ENCODE measurements at places on chromosomes 7 and 10.
A peak's percentile ranks its signal among the peaks of the same experiment; 100 is the strongest.

DNA sequence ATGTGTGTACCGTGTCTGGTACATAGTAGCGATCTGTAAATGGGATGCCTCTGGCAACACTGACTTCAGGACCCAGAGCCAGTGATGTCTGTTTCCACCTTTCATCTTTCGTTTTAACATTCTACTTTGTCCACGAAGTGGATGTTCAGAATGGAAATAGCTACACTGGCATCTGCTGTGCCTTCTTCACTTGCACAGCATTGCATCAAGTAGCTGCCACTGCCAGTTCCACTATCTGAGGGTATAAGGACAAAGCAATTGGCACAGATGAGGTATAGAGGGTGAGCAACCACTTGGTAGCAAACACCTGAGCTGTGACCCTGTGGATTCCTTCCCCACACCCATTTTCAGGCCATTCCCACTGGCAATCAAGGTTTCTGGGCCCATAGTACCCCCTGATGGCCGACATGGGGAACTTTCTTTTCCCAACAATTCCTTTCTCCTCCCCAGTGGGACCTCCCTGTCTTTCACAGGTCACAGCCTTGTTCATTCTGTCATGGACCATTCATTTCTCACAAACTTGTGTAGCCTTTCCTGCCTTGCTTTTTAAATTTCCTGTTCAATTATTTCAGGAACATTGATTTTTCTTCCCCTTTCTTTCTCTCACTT is 4.0 kb downstream of the ITGA8 start:
- no peak for DNase-seq

DNA sequence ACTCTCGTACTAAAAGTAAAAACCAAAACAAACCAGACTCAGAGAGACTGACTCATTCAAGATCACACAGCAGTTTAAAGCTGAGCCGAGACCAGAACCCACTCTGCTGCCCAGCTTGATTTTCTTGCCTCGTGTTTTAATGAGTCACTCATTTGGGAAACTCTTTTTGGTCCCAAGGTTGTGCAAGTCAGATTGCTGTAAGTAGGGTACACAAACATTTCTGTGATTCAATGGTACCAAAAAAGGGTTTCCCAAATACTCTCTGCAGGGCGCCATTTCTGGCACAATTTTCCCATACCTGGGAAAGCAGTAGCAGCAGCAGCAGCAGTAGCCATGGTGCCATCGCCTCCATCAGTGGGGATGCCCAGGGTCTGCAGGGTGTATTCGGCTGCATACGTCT is 69.9 kb downstream of the ASAH2B start:
- no peak for DNase-seq

- no peak for DNase-seq
Measured at GRCh38 chr10:13908475-13908874, 321.7 kb downstream of the PRPF18 start.

DNA sequence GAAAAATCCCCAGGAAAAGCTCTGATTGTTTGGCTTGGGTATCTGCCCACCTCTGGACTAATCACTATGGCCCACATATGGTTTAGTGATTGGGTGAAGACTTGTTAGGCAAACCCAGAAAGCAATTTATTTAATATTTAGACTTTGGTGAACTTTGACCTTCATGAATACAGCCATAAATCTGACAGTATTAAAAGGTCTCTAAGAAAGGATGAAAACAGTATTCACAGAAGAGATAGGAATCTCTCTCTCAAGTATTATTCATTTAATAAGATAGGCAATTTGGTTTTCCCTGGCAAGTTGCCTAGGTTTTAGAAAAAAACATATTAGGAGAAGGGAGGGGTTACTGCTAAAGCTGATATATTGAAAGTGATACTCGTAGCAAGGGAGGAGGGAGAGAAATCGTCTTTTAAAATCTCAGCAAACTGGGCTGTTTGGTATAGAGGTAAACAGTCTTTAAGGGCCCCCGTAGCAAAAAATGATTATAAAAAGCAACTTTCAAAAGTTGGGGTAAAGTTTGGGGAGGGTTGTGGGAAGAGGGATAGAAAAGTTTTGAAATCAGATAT is 57.1 kb downstream of the LSMEM1 start:
- DNase-seq = no peak

GRCh38 chr7:77944183-77945182 is 145.9 kb downstream of the PHTF2 start:
- no peak for DNase-seq

DNA sequence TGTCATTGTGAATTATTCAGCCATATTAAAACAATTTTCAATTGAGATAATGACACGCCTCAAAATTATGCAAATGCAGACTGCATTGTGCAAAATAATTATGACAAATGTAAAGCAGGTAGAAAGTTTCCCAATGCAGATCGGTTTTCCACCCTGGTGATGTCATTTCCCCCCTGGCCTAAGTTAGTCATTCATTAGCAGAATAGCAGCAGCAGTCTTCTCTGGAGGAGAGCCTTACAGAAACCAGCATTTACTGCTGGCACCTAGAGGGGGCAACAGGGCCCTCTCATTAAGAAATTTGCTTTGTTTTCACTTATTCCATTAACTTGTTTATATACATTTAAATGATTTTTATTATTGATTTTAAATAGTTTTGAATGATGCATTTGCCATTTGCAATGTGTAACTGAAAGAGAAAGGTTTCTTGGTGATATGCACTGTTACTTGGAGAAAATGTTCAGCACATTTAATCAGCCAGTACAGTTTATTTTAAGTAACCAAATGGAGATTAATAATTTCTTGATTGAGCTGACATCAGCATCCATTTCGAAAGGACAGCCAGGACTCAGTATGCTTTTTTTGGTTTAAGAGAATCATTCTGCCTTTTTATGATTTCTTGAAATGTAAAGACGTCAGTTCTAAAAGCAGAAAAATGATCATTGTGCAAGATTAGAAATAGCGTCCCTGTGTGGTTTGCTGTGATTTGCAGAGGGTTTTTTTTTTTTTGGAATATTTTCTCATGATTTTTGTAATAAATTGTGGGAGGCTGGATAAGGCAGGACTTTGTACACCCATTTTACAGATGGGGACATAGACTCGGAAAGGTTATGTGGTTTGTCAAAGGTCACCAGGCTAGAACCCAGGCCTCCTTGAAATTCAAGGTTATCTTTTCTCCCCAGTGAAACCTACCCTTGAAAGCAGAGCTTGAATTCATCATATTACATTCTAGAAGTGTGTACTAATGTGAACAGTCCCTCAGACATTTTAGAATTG is 3.5 kb downstream of the ARID5B start:
- peak; percentile 52 for DNase-seq

GRCh38 chr7:74026903-74027682 is 880 bp upstream of the ELN start:
- no peak for DNase-seq

- DNase-seq = no peak
Measured at GRCh38 chr10:26931223-26931622, 70.5 kb upstream of the ABI1 start.

- no peak for DNase-seq
Measured at GRCh38 chr10:43151371-43151770, 13.1 kb downstream of the CSGALNACT2 start.

- DNase-seq = no peak
Measured at GRCh38 chr7:69192134-69192533, 406.1 kb upstream of the AUTS2 start.

DNA sequence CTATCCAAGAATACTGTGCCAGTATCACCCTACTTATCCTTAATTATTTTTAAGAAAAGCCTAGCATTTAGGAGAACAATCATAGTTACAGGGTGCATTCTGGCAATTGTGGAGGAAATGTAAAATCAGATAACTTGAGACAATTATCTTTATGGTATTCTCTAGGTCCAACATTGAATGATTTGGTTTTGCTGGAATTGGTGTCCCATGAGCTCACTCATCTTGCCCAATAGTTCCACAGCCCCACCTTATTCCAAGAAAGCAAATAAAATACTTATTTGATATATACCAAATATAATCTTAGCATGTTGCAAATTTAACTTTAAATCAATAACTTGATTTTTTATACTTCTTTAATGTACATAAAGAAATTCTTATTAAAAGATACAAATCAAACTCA is 65.3 kb downstream of the DGKB start:
- no peak for DNase-seq

GRCh38 chr10:77635402-77636227 is 2.0 kb downstream of the KCNMA1 start:
- DNase-seq = no peak

- DNase-seq = no peak
Measured at GRCh38 chr7:73891178-73891885, 30.4 kb downstream of the TMEM270 start.

DNA sequence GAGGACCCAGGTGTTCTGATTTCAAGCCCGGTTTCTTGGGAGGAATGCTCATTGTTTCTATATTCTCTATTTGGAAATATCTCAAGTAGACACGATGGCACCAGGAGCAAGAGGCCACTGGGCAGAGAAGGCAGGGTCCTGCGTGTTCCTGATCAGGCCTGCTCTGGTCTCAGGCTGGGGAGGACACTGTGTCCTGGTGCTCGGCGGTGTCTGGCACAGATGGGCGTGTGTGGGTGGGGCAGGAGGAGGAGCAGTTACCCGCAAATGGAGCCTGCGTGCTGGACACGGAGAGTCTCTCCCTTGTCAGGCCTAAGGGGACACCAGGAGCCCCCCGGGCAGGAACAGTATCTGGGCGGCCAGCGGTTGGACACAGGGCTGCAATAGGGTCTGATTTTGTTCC is 25.9 kb upstream of the GOLGA7B start:
- DNase-seq = no peak

- no peak for DNase-seq
Measured at GRCh38 chr7:47198159-47198558, 383.8 kb downstream of the TNS3 start.

GRCh38 chr10:129544205-129545202 is 77.5 kb downstream of the MGMT start:
- no peak for DNase-seq

- no peak for DNase-seq
Measured at GRCh38 chr10:75640803-75641202, 209.4 kb downstream of the LRMDA start.

DNA sequence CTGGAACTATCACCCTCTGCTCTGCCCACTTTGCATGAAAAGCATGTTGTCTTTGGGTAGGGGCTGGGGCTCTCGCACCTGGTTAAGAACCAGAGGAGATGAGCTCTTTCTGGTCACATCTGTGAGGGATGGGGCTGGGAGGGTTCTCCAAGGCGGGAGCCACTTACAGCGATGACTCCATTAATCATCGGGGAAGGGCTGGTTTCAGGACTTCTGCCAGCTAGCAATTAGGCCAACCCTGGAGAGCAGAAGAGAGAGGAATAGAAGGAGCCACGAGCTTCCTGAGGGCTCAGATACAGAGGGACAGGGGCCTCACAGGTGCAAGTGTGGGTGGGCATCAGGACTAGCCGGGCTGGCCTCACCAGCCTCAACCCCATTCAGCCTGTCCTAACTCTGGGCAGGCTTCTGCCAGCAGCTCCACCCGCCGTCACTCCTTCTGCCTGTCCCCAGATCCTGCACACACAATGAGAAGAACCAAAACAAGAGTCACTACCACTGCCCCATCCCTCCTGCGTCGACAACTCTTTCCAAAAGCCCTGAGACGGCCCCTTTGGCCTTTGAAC is 8.4 kb downstream of the AQP1 start:
- DNase-seq = no peak

DNA sequence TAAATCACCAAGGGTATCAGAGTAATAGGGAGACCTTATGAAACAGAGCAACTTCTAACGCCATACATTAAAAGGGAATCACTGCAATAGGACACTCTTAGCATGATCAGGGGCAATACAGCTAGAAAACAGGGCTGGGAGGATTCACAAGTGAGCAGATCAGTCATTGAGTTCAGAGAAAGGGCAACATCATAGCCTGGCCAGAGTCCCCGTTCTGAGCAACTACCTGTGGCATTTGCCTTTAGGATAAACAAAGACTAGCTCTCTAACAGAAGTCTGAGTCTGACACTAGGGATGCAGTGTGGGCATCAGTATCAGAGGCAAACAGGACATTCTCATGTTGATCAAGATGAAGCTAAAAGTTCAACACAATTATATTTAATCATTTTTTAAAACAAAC is 297.9 kb downstream of the DGKB start:
- DNase-seq = no peak

- DNase-seq = no peak
Measured at GRCh38 chr7:123750389-123751230, 1.8 kb upstream of the WASL start.

DNA sequence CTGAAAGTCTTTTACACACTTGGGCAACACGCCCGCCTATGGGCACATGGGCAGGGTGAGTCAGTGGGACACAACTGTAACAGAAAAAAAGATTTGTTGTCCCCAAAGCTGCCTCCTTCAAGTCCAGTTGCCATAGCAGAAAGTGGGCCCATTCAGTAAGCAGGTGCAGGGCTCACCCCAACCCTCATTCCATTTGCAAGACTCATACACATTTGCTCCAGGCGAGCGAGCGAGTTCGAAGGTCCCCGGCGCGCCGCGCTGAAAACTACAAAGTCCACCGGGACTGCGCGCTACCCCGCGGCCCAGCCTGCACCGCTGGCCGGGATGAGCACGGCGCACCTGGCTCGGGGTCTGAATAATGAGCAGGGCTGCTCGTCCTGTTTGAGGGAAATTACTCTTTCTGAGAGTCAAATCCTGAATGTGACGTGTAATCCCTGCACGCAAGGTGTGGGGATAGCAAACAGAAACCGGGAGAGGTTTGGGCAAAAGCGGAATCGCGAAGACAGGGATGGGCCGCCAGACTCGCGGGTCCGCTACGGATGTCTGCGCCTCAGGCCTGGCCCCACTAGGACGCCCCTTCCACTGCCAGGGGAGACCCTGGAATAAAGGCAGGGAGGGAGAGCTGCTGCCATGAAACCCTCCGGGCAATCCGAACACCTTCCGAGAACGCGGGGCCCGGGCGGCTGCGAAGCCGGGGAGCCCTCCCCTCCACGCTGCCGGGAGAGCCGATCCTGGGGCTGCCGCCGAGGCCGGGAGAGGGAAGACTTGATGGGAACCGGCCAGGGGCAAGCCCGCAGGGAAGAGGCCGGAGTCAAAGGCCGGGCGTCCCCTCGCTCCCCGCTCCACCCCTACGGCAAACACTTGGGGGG is 982 bp downstream of the COBL start:
- DNase-seq = no peak

GRCh38 chr10:35821339-35821911 is 179.3 kb upstream of the FZD8 start:
- no peak for DNase-seq

- DNase-seq = no peak
Measured at GRCh38 chr10:91909117-91909677, at the start of gene FGFBP3. Gene FGFBP3, minus strand, starts transcription at chr10:91909486. Its CDS starts 517 bp downstream, at chr10:91908969.

GRCh38 chr7:55189146-55189766 is 170.4 kb downstream of the EGFR start:
- no peak for DNase-seq

DNA sequence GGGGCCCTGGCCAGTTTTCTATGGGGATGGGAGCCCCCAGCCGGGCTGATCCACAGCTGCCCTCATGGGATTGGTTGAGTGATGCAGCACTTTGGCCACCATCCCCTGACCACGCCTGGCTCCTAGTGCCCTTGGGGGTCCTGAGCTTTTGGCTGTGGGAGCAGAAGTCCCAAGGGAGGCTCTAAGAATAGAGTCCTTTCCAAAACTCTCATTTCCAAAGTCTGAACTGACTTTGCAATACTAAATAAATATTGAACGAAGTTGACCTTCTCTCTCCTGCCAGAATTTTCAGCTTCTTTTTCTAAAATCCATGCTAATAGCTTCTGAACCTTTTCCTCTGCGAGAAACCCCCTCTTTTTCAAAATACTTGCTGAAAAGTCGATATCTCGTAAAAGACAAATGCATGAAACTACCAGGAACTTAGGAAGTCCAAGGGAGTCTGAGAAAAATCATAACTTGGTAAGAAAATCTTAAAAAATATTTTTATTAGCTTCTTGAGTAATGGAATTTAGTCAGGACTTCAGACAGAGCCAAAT is 62.7 kb upstream of the IGFBP3 start:
- DNase-seq = no peak

- DNase-seq = no peak
Measured at GRCh38 chr10:43584051-43584450, 9.6 kb upstream of the ZNF239 start.

Data from AG09309 (cell line).